Mesendoderm (in vitro differentiated cells): ENCODE measurements at places on chromosomes 5 and 9.

DNA sequence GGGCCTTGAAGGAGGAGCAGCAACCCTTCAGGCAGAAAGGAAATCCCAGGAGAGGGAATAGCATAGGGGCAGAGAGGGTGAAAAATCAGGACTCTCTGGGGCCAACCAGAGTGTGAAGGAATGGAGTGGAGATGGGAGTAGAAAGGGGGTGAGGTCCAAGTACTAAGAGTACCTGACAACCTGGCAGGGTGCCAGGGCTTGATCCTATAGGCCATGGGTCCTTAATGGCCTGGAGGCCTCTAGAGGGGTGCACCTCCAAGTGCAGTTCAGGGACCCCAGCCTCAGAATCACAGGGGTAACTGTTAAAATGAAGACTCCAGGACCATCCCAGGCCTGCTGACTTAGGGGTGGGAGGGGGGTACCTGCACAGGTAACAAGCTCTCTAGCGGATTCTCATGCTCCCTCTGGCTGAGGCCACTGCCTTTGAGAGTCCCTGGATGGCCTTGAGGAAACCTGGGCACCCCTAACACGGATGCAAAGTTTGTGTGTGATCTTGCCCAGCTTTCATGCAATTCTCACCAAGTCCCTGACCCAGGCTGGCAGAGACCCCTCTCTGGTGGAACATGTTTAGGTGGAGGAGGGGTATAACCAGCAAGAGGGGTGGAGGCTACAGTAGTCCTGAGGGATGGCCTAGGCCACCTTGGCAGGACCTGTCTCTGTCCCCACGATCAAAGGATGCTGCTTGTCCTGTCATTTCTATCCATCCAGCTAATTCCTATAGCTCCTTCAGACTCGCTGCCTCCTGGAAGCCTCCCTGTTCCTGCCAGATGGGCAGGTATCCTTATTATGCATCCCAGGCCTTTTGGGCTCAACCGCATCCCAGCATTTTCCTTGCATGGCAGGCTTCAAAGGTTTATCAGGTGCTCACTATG is 17.6 kb upstream of the CSF1R start:
- no peak for DNase-seq

DNA sequence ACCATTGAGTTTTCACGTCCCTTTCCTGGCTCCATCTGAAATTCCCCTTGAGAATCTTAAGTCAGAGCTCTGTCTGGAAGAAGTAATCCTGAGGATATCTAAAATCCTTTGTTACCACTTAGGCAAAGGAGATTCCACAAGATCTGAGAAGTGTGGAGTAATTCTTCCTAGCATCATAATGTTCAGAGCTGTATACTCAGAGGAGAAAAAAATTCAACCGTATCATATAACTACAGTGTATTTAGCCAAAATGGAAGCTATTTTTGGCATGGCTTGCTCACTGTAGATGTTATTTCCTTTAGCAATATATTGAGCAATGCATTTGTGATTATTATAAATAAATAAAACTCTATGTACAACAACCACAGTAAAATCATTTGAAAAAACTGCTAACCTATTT is 1858.4 kb downstream of the EFNA5 start:
- DNase-seq = no peak

GRCh38 chr5:138869763-138870500 is 5.2 kb downstream of the LRRTM2 start:
- DNase-seq = no peak

DNA sequence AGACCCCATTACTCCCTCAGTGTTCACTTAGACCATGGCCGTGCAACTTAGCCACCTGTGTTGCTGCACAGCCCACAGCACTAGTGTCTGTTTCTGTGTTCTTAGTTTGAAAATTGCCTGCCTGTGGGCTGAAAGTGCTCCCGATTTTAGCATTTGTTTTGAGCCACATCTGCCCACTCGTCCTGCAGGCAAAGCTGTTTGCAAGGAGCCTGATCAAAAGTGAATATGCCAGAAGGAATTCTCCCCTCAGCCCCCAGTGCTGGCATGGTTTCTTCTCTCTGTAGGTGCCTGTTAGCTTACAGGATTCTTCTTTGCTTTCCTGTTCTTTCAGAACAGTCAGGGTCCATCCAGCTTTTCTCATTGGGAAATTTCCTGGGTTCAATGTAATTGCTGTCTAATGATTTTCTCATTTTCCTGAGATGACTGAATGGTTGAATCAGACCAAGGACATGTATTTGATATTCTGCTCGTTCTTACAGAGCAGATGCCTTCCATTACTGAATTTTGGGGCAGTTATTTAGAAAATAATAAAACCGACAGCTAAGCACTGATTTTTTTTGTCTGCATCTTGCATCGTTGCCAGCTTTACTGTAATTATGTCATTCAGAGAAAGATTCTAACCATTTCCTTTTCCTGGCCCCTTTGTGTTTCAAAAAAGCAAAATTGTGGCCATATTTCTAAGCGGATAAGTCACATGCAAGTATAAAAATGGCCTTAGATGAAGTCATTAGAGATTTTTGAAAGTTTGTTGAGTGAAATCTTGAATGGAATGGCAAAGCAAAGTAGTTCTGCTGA is 111.1 kb upstream of the CKMT2 start:
- DNase-seq = no peak

- DNase-seq = no peak
Measured at GRCh38 chr5:177539411-177539810, 15.0 kb downstream of the FAM193B start.

GRCh38 chr5:28301712-28302111 is 1263.3 kb upstream of the CDH9 start:
- DNase-seq = peak; percentile 12

DNA sequence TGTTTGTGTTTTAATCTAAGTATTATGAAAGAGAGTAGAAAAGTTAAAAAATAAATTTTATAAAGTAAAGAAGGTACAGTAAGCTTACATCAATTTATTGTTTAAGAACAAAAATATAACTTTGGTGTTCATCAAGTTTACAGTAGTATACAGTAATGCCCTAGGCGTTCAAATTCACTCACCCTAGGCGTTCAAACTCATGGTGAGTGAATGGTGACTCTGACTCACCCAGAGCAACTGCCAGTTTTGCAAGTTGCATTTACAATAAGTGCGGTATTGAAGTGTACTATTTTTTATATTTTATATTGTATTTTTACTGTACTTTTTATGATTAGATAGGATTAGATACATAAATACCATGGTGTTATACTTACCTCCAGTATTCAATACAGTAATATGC is 421.3 kb downstream of the CDH12 start:
- no peak for DNase-seq

DNA sequence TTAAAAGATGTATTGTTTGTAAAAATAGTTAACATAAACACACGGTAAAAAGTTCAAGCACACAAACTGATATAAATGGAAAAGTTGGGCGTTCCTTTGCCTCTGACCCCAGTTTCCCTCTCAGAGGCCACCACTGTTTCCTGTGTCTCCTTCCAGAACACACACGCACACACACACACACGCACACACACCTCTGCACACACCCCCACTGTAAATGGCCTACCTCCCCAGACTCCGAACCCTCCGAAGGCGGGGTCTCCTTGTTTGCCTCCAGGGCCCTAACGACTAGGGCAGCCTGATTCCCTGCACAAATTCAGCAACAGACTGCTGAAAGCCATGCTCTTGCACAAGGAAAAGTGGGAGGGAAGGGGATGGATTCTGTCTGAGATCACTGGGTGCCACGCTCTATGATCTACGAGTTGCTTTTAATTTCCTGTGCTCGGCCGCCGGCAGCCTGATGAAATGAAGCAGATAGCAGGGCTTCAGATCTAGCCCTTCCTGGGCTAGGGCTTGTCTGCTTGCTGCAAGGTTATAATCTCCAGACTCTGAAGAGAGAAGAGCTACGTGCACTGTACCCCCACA is 184.0 kb upstream of the IL12B start:
- DNase-seq = no peak

GRCh38 chr9:114538241-114538640 is 33.0 kb upstream of the WHRN start:
- DNase-seq = peak; percentile 84

- DNase-seq = no peak
Measured at GRCh38 chr5:117568622-117569021, 994.0 kb upstream of the SEMA6A start.

DNA sequence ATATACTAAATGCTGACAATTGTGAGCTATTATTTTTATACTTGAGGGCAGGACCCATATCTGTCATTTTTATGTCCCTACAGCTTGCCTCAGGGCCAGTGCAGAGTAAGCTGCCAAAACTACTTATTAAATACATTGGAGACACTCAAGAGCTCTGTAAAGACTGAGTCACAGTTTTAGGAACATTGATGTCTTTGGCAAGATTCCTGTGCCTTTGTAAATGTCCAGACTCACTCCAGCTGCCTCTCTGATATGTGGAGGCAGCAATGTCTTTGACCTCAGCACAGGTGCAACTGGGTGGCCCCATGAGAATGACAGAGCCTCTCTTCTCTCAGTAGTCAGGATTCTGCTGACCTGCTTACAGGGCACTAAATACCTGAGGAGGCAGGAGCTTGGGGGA is 363.2 kb downstream of the OSTF1 start:
- no peak for DNase-seq

DNA sequence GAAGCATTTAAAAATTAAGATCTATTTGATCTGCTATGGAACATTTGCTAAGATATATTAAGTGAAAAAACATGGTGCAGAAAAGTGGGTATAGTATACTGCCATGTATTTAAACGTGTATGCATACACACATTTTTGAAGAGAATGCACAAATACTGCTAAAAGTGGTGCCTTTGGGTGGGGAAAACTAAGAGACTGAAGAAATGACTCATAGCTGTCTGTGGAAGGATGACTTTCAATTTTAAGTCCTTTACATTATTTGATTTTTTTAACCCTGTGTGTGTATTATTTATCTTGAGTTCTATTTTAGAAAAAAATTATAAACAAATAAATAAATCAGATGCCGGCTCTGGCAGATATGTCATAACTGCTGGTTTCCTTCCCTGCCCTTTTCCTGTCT is 120.7 kb upstream of the SLIT3 start:
- DNase-seq = no peak

DNA sequence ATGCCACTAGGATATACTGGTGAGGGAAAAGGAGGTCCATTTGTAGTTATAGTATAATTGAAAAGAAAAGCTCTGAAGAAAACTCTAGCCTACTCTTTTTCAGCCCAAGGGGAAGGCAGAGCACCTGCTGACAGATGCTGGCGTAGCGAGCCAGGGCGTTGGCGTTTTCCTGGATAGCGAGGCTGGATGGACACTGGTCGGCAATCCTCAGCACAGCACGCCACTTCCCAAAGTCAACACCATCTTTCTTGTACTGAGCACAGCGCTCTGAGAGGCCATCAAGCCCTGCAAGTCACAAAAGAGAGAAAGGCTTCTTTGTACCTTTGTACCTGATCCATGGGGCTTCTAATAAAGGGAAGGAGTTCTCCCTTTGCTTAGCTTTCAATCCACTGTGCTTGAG is 8.2 kb downstream of the ALDOB start:
- DNase-seq = no peak

- DNase-seq = peak; percentile 34
Measured at GRCh38 chr9:86643946-86644674, 289.9 kb upstream of the TUT7 start.

- DNase-seq = no peak
Measured at GRCh38 chr5:146039420-146039819, 66.0 kb downstream of the PLAC8L1 start.

GRCh38 chr9:127572961-127573721 is 38.9 kb upstream of the STXBP1 start:
- no peak for DNase-seq

- DNase-seq = peak; percentile 63
Measured at GRCh38 chr5:8457187-8458037, 588.5 kb downstream of the MTRR start.

DNA sequence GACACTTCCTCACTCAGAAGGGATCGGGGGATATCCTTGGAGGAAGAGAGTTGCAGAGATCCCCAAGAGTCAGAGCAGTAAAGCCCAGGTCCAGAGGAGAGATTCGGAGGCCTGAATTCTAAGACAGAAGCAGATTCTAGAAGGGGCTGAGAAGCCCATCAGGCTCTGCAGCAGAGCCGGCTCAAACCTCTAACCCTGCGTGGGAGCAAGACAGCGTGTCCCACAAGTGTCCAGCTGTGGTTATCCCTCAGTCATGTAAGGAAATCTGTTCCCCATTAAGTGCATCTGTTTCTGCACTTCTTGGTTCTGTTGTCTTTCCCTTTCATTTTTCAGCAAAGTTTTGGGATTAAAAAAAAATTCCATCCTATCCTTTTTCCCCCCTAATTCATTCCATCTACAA is 4.8 kb upstream of the DIAPH1 start:
- no peak for DNase-seq

- DNase-seq = no peak
Measured at GRCh38 chr5:170923910-170924620, 62.2 kb downstream of the RANBP17 start.

- DNase-seq = no peak
Measured at GRCh38 chr9:99748676-99749075, 73.0 kb upstream of the NR4A3 start.

DNA sequence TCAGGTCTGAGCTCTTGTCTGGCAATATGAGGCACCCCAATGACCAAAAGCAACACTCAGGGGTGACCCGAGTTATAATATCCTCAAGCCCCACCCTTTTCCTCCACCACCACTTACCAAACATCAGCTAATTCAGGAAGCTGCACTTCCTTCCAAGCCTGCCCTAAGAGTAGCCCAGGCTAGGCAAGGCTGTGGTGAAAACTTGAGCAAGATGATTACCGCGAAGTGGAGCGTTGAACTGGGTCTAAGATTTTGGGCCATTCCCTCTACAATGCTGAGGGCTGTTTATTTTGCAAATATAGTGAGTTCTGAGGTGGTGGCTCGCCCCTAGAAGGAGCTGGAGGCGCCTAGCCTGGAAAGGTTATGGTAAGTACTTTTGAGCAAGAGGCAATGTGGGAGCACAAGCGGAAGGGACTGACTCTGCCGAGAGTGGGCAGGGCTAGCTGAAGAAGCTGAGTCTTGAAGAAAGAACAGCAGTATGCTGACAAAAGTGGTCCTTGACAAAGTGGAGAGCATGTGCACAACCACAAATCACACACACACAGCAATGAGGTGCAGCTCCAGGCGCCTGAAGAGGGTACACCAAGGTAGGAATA is at the start of gene HK3:
Gene HK3, minus strand, starts transcription at position 51 of the 596 bp plus-strand sequence. CDS start 3,187 bp downstream, outside the sequence.
- DNase-seq = no peak

DNA sequence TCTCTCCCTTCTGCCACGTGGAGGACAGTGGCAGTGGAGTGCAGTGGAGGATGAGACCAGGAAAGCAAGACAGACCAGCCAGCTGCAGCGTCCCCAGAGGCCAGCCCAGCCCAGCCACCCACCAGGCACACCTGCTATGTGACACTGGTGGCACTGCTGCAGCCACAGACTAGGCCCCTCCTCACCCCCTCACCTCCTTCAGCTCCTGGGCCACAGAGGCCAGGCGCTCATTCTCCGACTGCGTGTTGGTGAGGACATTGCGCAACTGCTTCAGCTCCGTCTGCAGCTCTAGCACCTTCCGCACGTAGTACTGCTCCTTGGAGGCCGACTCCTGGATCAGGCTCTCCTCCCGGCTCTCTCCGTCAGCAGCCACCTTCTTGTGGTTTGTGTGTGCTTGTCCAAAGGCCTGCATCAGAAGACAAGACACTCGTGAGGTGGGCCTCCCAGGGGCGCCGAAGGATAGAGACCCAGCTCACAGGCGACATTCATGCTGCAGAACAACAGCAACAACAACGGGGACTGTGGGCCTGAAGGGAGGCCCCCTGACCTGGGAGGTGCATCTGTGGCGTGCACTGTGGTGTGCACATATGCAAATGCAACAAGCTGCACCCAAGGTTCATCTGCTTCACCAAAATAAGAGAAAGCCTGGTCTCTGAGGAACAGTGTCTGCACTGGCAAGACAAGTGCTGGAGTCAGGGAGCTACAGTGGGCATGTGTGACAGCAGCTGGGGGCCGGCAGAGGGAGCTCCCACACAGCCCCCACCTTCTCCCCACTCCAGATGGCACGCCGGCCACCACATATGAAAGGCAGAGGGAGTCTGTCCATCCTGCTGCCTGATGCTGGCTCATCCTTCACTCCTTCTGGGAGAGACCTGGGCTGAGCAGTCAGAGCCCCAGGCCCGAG is 35.5 kb downstream of the BICD2 start:
- DNase-seq = peak; percentile 54
